ENCODE measurements at places on chromosomes 12 and 14. TPM values are rescaled to one million over a fixed set of nuclear protein-coding genes. Genes with fewer than 3 reads are reported as not detected.

DNA sequence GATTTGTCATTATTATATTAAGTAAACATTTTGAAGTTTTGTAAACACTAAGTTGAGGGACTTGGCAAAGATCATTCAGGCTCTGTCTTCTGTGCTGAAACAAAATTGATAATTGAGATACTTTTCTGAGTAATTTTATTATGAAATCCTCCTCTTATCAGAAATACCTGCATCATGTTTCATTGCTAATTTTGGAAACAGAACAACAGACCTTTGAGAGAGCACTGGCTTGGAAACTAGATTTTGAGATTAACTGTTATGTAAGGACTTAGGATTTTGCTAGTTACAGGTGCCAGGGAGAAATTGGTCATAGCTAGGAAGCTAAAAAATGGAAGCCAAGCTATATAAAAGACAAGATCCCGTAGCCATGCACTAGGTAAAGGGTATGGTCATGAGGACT lies 201.7 kb upstream of the DCN start:
- DNase-seq, result no peak
- no peak overlapping the region for H3K27ac ChIP-seq
- no peaks in the 10 kb centered on the region for H3K36me3 ChIP-seq
- H3K27me3 ChIP-seq, result peaks cover 8% of the 10 kb centered on the region
- H3K4me1 ChIP-seq, result peaks cover 6% of the 10 kb centered on the region
- H3K4me3 ChIP-seq, result no peak overlapping the region

DNA sequence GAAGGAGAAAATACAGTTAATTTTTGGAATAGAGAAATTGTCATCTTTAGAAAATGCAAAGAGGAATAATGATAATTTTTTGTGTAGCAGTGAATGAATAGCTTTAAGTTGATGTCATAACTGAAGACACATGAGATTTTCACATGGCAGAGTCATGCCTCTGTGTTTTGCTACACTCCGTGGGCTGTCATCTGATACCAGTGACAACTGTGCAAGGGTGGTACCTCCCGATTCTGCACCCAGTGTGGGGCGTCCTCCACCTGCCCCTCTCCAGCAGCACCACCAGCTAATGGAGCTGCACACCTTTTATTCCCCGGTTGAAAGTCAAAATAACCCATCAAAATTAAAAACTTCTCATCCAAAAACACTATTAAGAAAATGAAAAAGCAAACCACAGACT lies 47.2 kb downstream of the ANKRD9 start:
- H3K36me3 ChIP-seq, result peaks cover 4% of the 10 kb centered on the region
- H3K4me3 ChIP-seq, result no peak overlapping the region

Gene PFKM
- total RNA-seq, result 22.7 TPM

Gene FAM186B
- total RNA-seq, result 0.18 TPM

DNA sequence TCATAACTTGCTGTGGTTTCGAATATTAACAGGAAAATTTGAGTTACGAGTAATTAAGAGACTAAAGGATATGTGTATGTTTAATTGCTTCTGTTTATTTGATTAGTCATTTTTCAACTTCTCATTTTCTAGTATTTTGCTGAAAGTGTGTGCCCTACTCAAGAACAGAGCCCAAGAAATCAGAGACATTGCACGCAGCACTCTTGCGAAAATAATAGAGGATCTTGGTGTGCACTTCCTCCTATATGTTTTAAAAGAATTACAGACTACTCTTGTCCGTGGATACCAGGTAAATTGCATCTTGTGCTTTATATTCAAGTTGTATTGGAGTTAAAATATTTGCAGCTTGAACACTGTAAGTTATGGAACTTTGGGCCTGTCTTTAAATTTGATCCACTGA lies 50.8 kb downstream of the ARL1 start:
- H3K36me3 ChIP-seq, result peaks cover 25% of the 10 kb centered on the region
- no peaks in the 10 kb centered on the region for H3K4me1 ChIP-seq
- no peak overlapping the region for H3K27ac ChIP-seq
- no peaks in the 10 kb centered on the region for H3K27me3 ChIP-seq
- DNase-seq, result no peak

Measured in activated CD8-positive, alpha-beta T cell treated with anti-CD3 and anti-CD28 coated beads, Interleukin-2, amount 10 ng/mL, durations not matched to agents 7 days and 5 days (primary cell).